ENCODE measurements at places on chromosomes 4 and X. TPM values are rescaled to one million over a fixed set of nuclear protein-coding genes. Genes with fewer than 3 reads are reported as not detected.

GRCh38 chrX:2707334-2707760, 16.3 kb downstream of the CD99 start:
- H3K4me3 ChIP-seq: no peak overlapping the region
- H3K27me3 ChIP-seq: no peaks in the 10 kb centered on the region
- H3K27ac ChIP-seq: peak overlapping the region; percentile 48
- H3K36me3 ChIP-seq: peaks cover 9% of the 10 kb centered on the region

GRCh38 chrX:149467461-149467860, 37.6 kb downstream of the IDS start:
- DNase-seq: no peak
- no peak overlapping the region for H3K27ac ChIP-seq
- H3K27me3 ChIP-seq: no peaks in the 10 kb centered on the region
- H3K4me1 ChIP-seq: no peaks in the 10 kb centered on the region

DNA sequence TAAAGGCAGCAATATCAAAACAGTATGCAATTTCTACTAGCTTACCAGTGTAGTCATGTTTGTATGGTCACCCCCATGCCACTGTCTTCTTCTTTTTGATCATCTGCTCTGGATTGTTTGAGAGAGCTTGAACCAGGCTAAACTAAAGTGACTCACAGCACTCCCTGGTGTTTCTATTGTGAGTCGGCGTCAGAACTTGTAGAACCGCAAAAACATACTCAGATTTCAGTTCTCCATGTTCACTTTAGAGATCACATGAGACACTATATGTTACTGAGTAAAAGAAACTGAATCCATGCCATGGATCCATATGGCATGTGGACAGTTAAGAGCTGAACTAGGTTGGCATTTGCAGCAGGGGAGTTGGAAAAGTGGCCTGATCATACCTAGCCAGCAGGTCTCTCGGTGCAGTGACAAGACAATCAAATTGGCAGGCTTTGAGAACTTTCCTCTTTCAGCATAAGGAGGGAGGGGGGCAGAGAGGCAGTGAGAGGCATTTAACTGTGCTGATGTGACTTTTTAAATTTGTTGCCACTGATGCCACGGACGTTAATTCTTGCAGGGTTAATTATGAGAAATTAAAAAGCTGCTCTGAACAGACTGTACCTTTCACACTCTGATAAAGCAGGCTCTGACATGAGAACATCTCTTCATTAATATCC, 88.4 kb downstream of the AFF2 start:
- no peak overlapping the region for H3K27ac ChIP-seq
- no peaks in the 10 kb centered on the region for H3K4me1 ChIP-seq
- no peak for DNase-seq
- H3K27me3 ChIP-seq: no peaks in the 10 kb centered on the region

- no peak overlapping the region for H3K27ac ChIP-seq
- H3K4me3 ChIP-seq: no peak overlapping the region
These were observed 75.4 kb downstream of the AR start for GRCh38 chrX:67619253-67619652.

GRCh38 chrX:13252726-13253125, 67.1 kb downstream of the ATXN3L start:
- no peaks in the 10 kb centered on the region for H3K4me1 ChIP-seq
- no peak for DNase-seq
- H3K36me3 ChIP-seq: no peaks in the 10 kb centered on the region
- H3K27ac ChIP-seq: no peak overlapping the region
- no peak overlapping the region for H3K4me3 ChIP-seq

GRCh38 chrX:108541286-108541685, 101.6 kb downstream of the COL4A5 start:
- no peak overlapping the region for H3K27ac ChIP-seq
- no peaks in the 10 kb centered on the region for H3K4me1 ChIP-seq
- no peak overlapping the region for H3K4me3 ChIP-seq
- DNase-seq: no peak

GRCh38 chr4:152850377-152850776, 70.6 kb downstream of the ARFIP1 start:
- H3K36me3 ChIP-seq: no peaks in the 10 kb centered on the region
- H3K27me3 ChIP-seq: no peaks in the 10 kb centered on the region
- H3K27ac ChIP-seq: no peak overlapping the region
- no peaks in the 10 kb centered on the region for H3K4me1 ChIP-seq
- no peak overlapping the region for H3K4me3 ChIP-seq
- DNase-seq: no peak

FGA gene
- 0.38 TPM for polyA plus RNA-seq

OTUD4 gene
- 9.2 TPM for polyA plus RNA-seq

- DNase-seq: no peak
- H3K4me1 ChIP-seq: no peaks in the 10 kb centered on the region
- no peak overlapping the region for H3K27ac ChIP-seq
- no peaks in the 10 kb centered on the region for H3K36me3 ChIP-seq
These were observed 129.0 kb downstream of the AFF2 start for GRCh38 chrX:148629434-148629833.

DNA sequence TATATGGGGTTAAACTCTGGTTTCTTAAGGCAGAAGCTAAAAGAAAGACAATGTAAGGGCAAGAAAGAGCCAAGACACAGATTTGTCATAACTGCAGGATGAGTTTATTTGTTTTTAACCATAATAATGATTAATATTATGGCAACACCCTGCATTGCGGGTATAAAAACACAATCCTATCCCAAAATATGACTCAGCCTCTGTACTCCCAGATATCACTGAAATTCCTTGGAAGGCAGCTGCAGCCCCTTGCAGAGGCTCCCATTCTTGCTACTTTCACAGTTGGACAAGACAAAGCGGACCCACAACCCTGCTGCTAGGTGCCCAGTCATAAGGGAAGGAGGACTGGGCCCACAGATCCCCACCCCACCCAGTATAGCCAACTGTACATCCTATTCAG, 20.4 kb upstream of the FGF16 start:
- no peak for DNase-seq
- no peaks in the 10 kb centered on the region for H3K27me3 ChIP-seq
- no peaks in the 10 kb centered on the region for H3K4me1 ChIP-seq
- H3K27ac ChIP-seq: no peak overlapping the region
- H3K4me3 ChIP-seq: no peak overlapping the region
- H3K36me3 ChIP-seq: no peaks in the 10 kb centered on the region

- no peaks in the 10 kb centered on the region for H3K36me3 ChIP-seq
- DNase-seq: no peak
- H3K27me3 ChIP-seq: no peaks in the 10 kb centered on the region
- H3K27ac ChIP-seq: no peak overlapping the region
- H3K4me3 ChIP-seq: no peak overlapping the region
These were observed 3.7 kb downstream of the CTAG2 start for GRCh38 chrX:154649503-154650220.

GRCh38 chr4:41887821-41888686, 47.2 kb upstream of the TMEM33 start:
- H3K4me1 ChIP-seq: no peaks in the 10 kb centered on the region
- H3K36me3 ChIP-seq: no peaks in the 10 kb centered on the region
- no peak for DNase-seq

DNA sequence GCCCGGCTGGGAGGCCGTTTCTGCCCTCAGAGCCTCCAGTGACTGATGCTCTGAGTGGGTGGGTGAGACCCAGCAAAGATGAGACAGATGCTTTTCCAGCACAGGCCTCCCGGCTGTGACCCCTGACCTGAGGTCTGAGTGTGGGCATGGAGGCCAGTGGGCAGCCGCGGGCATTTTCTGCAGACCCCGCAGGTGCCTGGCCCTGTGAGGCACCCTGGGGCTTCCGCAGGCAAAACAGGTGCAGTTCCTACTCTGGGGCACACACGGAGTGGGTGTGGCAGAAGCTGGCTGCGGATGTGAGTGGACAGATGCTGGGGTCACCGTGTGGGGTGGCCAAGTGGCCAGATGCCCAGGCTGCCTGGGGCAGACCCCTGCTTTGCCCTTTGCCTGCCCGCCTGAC, 14.8 kb downstream of the HTRA3 start:
- H3K27ac ChIP-seq: no peak overlapping the region
- no peak overlapping the region for H3K4me3 ChIP-seq
- H3K36me3 ChIP-seq: no peaks in the 10 kb centered on the region
- H3K27me3 ChIP-seq: no peaks in the 10 kb centered on the region
- H3K4me1 ChIP-seq: peaks cover 33% of the 10 kb centered on the region
- peak; percentile 62 for DNase-seq

- no peaks in the 10 kb centered on the region for H3K4me1 ChIP-seq
- H3K36me3 ChIP-seq: no peaks in the 10 kb centered on the region
- no peak for DNase-seq
- H3K4me3 ChIP-seq: no peak overlapping the region
- no peaks in the 10 kb centered on the region for H3K27me3 ChIP-seq
- H3K27ac ChIP-seq: no peak overlapping the region
These were observed 19.1 kb downstream of the VSIG4 start for GRCh38 chrX:66020631-66021334.

- H3K27ac ChIP-seq: no peak overlapping the region
- H3K27me3 ChIP-seq: no peaks in the 10 kb centered on the region
- DNase-seq: no peak
- H3K4me1 ChIP-seq: no peaks in the 10 kb centered on the region
- H3K36me3 ChIP-seq: no peaks in the 10 kb centered on the region
These were observed 206.7 kb upstream of the SLIT2 start for GRCh38 chr4:20044966-20045365.

GRCh38 chr4:81052119-81053068, 21.9 kb downstream of the BMP3 start:
- no peak overlapping the region for H3K27ac ChIP-seq
- H3K27me3 ChIP-seq: no peaks in the 10 kb centered on the region
- peaks cover 60% of the 10 kb centered on the region for H3K4me1 ChIP-seq
- H3K4me3 ChIP-seq: no peak overlapping the region
- no peaks in the 10 kb centered on the region for H3K36me3 ChIP-seq
- DNase-seq: peak; percentile 80

- DNase-seq: no peak
- H3K27me3 ChIP-seq: no peaks in the 10 kb centered on the region
- H3K27ac ChIP-seq: no peak overlapping the region
- H3K36me3 ChIP-seq: no peaks in the 10 kb centered on the region
- no peaks in the 10 kb centered on the region for H3K4me1 ChIP-seq
These were observed 705.9 kb downstream of the RAB28 start for GRCh38 chr4:12778191-12778590.

DNA sequence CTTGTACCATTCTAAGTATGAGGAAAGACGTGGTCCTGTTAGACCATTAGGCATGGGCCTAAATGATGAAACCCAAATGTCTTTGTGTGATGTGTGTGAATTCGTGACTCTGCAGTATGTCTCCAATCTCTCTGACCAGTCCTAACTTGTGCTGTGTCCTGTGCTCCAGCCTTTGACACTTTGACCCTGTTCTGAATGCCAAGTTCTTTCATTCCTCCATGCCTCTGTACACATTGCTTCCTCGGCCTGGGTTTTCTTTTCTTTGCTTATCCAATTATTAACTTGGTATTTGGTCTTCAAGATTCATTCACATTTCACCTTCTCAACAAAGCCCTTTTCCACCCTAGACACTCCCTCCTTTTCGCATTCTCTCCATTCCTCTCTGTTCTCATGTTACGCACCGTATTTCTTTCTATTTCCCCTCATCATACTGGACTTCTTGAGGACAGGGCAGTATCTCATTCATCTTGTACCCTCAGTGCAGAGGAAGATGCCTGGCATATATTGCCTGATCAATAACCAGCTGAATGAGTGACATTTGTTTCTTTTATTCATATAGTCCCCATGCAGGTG, 138.7 kb downstream of the F11 start:
- DNase-seq: no peak
- no peak overlapping the region for H3K4me3 ChIP-seq
- H3K4me1 ChIP-seq: no peaks in the 10 kb centered on the region
- H3K36me3 ChIP-seq: no peaks in the 10 kb centered on the region
- no peaks in the 10 kb centered on the region for H3K27me3 ChIP-seq
- H3K27ac ChIP-seq: no peak overlapping the region

APBB2 gene
- 9.2 TPM for polyA plus RNA-seq

- H3K27ac ChIP-seq: no peak overlapping the region
- H3K4me1 ChIP-seq: no peaks in the 10 kb centered on the region
- H3K4me3 ChIP-seq: no peak overlapping the region
- no peaks in the 10 kb centered on the region for H3K27me3 ChIP-seq
These were observed 43.4 kb upstream of the CLNK start for GRCh38 chr4:10728016-10728415.

GRCh38 chr4:72767618-72768302, 198.7 kb upstream of the ADAMTS3 start:
- H3K4me1 ChIP-seq: no peaks in the 10 kb centered on the region
- no peaks in the 10 kb centered on the region for H3K36me3 ChIP-seq
- H3K4me3 ChIP-seq: no peak overlapping the region
- no peak overlapping the region for H3K27ac ChIP-seq

ETDB gene
- not detected for polyA plus RNA-seq

ADH1B gene
- polyA plus RNA-seq: 548 TPM

DNA sequence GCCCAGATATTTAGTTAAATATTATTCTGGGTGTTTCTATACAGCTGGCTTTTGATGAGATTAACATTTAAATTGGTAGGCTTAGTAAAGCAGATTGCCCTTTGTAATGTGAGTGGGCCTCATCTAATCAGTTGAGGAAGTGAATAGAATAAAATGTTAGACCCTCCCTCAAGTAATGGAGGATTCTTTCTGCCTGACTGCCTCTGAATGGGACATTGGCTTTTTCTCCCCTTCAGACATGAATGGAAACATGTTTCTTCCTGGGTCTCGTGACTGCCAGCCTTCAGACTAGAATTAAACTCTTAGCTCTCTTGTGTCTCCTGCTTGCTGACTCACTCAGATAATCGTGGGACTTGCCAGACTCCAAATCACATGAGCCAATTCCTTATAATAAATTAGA, 266.7 kb downstream of the INPP4B start:
- no peak for DNase-seq
- no peak overlapping the region for H3K4me3 ChIP-seq
- no peaks in the 10 kb centered on the region for H3K36me3 ChIP-seq
- no peaks in the 10 kb centered on the region for H3K27me3 ChIP-seq
- no peak overlapping the region for H3K27ac ChIP-seq
- H3K4me1 ChIP-seq: no peaks in the 10 kb centered on the region

- DNase-seq: no peak
- no peaks in the 10 kb centered on the region for H3K36me3 ChIP-seq
- no peak overlapping the region for H3K4me3 ChIP-seq
- no peaks in the 10 kb centered on the region for H3K4me1 ChIP-seq
- H3K27ac ChIP-seq: no peak overlapping the region
These were observed 14.7 kb downstream of the ZCCHC13 start for GRCh38 chrX:74318672-74319071.

GRCh38 chrX:39852491-39852890, 245.3 kb downstream of the BCOR start:
- no peaks in the 10 kb centered on the region for H3K27me3 ChIP-seq
- no peaks in the 10 kb centered on the region for H3K36me3 ChIP-seq
- H3K4me1 ChIP-seq: no peaks in the 10 kb centered on the region
- no peak for DNase-seq
